H54 (cell line): ENCODE measurements at places on chromosomes 6 and 20.

DNA sequence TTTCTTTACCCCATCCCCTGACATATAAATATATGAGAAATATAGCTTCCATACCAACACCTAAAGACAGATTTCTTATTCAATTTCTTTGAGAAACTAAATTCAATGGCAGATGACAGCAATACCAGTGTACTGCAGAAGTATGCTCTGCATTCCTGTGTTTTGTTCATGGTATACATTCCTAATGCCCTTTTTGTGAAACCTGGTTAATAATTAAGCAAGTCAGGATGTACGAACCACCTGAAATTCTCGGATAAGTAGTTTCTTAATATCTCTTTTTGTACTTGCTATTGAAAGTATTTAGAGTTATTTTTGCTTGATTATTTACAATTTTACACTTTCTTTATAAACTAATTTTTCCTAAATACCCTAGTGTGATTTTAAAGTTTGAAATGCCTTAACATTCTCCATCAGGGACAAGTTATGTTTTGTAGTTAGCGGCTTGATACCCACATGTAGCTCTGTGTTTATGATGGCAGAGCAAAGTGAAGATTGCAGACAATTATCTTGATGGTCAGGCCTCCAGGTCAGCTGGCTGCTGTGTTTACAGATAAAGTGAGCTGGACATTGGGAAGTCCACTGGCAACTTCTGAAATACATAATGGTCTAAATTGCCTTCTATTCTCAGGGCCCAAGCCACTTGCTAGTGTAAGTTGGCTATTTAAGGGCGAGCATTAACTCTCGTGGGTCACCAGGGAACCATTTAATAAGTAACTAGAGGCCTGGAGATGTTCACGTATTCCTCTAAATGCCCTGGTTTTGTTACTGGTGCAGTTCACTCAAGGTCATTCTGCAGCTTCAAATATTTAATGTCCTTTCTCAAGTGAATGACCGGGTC is 58.2 kb downstream of the PLCB1 start:
- no peak for DNase-seq

DNA sequence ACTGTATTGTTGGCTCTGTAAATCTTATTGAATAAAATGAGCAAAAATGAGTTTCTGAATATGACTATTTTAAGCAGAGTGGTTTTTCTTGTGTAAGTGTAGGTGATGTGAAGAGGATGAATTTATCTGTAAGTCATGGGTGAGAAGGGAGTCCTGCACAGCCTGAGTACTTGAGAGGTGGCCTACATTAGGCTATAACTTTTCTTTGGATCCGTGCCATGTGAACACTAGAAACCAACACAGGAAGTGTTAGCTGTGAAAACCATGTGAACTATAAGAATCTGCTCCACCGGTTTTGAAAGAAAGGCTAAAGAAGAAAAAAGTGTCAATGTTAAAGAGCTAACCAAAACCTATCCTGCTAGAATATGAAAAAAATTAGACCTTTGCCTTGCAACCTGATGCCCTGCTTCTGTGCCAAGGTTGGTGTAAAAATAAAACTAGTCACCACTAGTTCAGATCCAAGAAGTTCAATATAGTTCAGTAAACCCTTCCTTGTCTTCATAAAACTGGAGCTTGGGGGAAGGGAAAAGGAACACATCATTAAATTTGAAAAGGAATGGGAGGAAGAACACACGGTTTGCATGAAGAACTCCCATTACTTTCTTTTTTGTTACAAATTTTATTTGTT is 21.3 kb downstream of the PLCB1 start:
- no peak for DNase-seq

GRCh38 chr6:35955071-35955470 is 34.2 kb upstream of the SRPK1 start:
- peak; percentile 16 for DNase-seq

GRCh38 chr6:3784423-3784822 is 32.9 kb upstream of the PXDC1 start:
- no peak for DNase-seq

- DNase-seq, result no peak
Measured at GRCh38 chr6:116359131-116359530, 11.6 kb upstream of the DSE start.

GRCh38 chr6:86192123-86192522 is 549.4 kb upstream of the SYNCRIP start:
- peak; percentile 2 for DNase-seq

- peak; percentile 6 for DNase-seq
Measured at GRCh38 chr6:138817799-138818198, 21.9 kb downstream of the ECT2L start.

GRCh38 chr20:38863024-38863851 is 57.7 kb downstream of the PPP1R16B start:
- DNase-seq, result no peak

GRCh38 chr6:49202924-49203536 is 260.0 kb downstream of the MMUT start:
- no peak for DNase-seq

DNA sequence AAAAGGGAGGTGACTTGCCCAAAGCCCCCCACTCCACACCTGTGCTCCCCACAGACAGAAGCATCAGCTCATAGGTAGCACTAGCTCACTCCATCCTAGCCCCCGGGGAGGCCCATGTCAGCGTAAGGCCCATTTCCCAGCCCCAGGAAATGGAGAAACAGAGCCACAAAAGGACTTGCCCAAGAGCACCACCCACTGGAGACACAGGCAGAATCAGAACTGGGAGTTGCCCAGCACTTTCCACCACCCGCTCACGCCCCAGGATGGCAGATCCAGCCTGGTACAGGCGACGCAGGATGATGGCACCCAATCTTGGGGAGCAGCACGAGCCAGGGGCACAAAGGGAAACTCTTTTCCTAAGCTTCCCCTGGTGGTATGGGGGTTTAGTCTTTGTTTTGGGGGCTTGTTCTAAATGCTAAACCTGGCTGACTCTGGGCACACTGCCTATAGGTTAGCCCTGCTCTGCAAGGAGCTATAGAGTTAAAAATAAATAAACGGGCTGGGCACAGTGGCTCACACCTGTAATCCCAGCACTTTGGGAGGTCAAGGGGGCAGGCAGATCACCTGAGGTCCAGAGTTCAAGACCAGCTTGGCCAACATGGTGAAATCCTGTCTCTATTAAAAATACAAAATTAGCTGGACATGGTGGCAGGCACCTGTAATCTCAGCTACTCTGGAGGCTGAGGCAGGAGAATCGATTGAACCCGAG is 11.8 kb downstream of the C20orf203 start:
- no peak for DNase-seq

DNA sequence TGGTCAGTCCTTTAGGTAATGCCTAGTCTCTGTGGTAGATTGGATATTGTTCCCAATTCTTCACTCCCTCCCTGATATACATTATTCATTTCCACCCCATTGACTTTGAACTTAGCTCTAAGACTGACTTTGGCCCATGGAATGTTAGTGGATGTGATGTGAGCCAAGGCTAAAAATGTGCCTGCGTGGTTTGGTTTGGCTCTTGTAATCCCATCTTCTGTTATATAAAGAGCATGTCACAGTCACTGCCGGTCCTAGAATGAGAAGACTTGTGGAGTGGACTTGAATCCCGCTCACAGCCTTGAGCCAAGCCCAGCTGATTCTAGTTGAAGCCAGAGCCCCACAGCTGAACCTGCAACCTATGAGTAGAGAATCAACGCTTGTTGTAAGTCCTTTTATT is 23.6 kb upstream of the DNAAF9 start:
- no peak for DNase-seq

GRCh38 chr6:115539531-115539930 is 521.2 kb downstream of the FRK start:
- DNase-seq, result no peak

DNA sequence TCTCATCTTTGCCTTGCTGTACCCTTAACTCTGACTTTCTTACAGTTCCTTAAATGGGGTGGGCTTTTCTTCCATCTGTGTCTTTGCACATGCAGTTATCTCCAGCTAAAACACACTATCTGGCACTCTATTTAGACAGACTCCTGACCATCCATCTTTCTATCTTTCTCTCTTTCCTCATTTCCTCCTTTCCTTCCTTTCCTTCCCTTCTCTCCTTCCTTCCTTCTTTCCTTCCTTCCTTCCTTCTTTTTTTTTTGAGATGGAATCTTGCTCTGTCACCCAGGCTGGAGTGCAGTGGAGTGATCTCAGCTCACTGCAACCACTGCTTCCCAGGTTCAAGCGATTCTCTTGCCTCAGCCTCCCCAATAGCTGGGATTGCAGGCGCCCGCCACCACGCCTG is 8.2 kb downstream of the NOTCH4 start:
- no peak for DNase-seq

GRCh38 chr6:21596949-21597682 is 3.6 kb downstream of the SOX4 start:
- DNase-seq, result peak; percentile 50

DNA sequence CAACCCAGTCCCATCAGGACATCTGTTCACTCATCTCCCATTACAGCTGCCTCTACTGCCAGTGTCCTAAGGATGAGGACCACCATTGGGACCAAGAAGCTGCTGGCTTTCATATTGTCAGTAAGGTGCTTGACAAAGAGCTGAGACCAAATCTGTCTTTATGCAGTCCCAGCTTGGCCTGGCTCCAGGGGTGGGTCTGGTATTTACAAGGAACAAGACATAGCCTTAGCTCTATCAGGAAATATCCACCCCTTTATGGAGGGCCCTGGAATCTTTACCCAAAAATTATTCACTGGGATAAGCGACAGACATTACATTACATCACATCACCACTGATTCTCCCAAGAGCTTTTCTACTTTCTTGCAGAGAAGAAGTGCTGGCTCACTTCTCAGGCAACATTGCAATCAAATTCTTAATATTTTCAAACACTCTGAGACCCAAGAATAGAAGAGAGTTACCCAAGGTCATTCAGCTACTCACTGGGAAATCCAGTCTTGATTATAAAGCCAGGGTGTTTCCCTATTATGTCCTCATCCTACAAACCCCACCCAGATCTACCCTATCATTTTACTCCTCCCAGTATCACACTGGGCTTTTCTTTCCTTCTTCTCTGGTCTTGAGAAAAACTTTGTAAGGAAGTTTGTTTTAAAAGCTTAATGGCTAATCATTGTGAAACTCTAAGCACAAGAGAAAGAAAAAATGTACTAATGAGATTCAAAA is 11.5 kb upstream of the PI3 start:
- no peak for DNase-seq

- DNase-seq, result no peak
Measured at GRCh38 chr6:151661928-151662327, 145.6 kb upstream of the ESR1 start.

GRCh38 chr20:54161008-54161820 is 12.6 kb downstream of the CYP24A1 start:
- no peak for DNase-seq

DNA sequence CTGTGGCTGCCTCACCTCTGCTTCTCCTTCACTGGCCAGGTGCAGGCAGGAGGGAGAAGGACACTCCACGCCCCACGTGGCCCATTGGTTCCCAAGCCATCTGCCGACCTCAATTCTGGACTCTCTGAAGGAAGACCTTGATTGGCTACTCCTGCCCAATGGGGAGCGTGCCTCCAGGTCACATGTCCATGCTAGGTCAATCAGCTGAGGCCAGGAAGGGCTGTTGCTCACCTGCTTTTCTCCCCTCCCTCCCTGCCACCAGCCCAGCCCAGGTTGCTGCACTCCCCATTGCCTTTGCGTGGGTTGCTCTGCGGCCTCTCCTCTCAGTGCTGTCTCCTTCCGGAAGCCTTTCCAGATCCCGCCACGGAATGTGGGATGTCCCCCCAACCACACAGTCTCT is 21.9 kb upstream of the CDH4 start:
- no peak for DNase-seq

DNA sequence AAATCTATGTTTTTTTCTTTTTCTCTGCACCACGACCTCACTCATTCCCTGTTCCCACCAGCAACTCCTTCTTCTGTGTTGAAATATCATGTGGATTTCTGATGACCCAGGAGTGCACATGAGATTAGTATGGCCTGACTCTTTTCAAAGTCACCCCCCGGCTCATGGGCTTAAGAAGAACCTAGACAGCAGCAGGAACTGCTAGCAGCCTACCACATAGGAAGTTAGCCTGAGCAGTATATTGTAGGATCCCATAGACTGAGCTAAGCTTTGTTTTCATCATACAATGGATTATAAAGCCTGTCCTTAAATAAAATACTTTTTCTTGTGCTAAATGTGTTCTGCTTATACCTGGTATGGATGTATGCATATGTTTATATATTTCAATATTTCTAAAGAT is 6.7 kb downstream of the KLHL32 start:
- DNase-seq, result no peak

GRCh38 chr6:36999061-36999750 is 6.2 kb upstream of the FGD2 start:
- no peak for DNase-seq

DNA sequence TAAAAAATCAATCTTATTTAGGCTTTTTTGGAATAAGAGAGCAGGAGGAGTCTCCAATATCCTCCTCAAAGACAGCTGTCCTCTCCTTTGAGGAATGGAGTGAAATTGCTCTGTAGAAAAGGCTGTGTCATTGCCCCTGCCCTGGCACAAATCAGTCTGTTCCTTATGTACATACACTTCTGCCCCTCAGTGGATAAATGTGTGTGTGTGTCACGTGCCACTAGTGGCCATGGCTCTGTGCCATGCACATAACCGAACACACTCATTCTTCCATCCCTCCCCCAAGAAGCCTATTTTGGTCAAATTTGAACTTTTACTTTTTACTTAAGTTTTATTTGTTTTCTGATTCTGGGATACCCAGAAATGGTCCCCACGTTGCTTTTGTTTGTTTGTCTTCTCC is 49.2 kb downstream of the ANKS1A start:
- no peak for DNase-seq

DNA sequence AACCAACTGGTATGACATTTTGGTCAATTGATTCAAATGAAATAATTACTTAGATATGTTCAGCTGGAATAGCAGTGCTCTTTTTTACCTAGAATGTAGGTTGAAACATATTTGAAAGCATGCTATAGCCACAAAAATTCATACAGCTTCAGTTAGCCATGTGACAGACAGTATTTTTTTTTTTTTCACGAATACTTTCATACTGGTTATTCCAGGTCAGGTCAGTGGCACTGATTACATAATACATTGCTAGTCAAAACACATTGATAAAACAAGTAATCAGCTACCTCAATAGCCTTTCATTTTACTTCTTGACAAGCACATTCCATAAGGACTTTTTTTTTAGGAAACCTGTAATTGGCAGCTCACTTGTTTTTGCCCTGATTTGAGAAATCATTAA is 222.6 kb downstream of the EYA4 start:
- DNase-seq, result no peak
